Stimulated activated CD8-positive, alpha-beta memory T cell treated with anti-CD3 and anti-CD28 coated beads, Interleukin-7, amount 100 ng/mL, for 4 hours (primary cell): ENCODE measurements at places on chromosomes 16 and 17.

DNA sequence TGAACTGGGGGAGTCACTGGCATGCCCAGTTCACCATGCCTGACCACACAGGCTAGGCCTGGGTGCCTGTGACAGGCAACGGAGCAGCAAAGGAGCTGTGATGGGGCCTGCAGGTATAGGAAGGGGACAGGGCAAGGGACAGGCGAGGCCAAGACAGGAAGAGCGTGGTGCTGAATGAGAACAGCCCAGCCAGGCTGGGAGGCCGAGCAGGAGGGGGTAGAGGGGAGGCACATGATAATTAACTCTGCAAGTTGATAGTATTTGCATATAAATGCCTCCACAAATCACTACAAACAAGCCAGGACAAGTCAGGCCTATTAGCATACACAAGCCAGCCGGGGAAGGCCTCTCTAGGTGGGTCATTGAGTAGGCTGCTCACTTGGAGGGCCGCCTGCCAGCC, 7.8 kb downstream of the ZFHX3 start:
- DNase-seq: no peak

DNA sequence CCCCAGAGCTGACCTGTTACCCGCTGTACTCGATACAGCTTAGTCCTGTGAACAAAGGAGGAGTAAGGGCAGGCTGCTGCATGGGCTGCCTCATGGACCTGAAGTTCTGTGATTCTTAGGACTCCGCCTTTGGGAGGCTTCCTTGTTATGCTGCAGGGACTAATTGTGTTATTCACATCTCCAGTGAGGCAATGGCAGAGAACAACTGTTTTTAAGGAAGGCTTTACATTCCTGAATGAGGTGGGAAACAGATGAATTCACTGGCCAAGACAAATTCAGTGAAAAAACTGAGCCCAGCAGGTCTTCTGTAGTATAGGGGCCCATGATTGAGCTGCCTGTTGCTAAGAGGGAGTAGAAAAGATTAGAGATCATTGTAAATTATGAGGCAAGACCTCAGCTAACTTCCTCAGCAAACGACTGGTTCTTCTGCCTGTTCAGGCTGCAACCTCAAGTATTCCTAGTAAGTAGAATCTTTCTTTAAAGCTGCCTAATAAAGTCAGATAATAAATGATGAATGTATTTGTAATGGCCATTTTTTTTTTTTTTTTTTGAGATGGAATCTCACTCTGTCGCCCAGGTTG, 26.3 kb downstream of the ADORA2B start:
- no peak for DNase-seq

GRCh38 chr16:70767377-70768202, 33.4 kb downstream of the VAC14 start:
- DNase-seq: no peak

GRCh38 chr17:7652388-7653356, 1.9 kb downstream of the ATP1B2 start:
- no peak for DNase-seq

GRCh38 chr16:23124315-23124714, 24.9 kb downstream of the USP31 start:
- no peak for DNase-seq

DNA sequence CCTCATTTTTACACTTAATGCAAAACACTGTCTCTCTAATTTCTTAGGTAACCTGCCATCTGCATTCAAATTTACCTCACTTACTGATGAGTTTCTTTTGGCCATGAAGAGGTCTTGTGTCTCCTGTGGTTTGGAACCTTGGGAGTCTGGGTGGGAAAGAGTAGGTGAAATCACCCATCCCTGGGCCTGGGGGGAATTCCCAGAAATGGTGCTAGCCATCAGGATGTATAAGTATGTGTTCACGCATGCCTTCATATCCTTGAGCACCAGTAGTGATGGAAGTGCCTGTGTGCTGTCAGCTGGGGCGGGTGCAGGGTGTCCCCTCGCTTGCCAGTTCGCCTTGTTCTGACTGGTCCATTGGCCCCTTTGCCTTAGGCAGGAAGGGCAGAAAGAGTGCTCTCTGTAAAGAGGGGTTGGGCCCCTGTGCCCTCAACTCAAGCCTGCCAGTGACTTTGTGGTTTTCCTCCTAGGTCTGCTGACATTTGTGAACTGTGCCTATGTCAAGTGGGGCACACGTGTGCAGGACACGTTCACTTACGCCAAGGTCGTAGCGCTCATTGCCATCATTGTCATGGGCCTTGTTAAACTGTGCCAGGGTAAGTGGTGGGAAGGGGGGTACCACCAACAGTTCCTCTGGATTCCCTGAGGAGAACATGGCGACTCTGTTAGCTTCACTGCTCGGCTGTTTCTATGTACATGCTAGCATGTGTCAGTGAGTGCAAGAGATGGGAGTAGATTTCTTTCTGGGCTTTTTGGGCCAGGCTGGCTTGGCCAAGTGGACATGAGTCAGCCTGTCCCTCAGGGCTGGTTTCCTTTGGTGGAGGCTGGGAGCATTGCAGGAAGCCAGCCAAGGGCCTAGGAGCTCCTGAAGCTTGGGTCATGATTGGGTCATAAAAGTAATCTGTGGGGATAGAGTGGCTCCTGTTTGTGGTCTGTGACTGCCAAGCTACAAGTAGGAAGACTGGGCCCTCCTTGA, 23.2 kb downstream of the SLC7A6OS start:
- DNase-seq: no peak

DNA sequence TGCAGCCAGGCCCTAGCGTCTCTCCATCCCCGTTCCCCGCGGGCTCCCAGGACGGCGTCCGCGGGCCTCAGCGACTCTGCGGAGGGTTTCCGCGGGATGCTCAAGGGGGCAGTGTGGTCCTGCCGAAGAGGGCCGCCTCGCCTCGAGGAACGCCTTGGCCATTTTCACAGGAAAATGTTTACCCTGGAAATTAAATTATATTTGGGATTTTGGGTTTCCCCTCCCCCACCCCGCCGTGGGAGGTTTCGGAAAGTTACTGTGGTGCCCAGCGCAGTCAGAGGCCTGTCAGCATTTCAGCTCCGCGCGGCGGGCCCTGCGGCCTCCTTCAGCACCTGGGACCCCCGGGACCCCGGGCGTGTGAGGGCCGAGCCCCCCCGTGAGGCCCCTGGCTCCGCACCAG, 94.5 kb downstream of the PCTP start:
- DNase-seq: no peak

- DNase-seq: peak; percentile 31
These were observed 18.3 kb upstream of the WFIKKN2 start for GRCh38 chr17:50816771-50817751.

- DNase-seq: no peak
These were observed 94.6 kb downstream of the BANP start for GRCh38 chr16:88045820-88046303.

DNA sequence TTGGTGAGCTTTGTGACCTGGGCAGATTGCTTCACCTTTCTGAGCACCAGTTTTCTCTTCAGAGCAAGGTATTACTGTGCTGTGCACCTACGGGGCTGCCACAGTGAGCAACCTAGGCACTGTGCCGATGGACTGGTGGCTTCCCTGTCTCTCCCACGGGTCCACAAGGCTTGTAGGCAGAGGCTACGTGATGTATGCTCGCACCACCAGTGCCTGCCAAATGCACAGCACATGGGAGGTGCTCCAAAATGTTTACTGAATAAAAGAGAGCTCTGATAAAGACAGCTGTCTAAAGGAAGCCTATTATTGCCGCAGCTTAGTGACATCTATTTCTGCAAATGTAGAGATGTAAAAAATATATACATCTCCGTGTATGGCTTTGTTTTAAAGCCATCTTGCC, 139.2 kb downstream of the CDK5R1 start:
- DNase-seq: no peak

DNA sequence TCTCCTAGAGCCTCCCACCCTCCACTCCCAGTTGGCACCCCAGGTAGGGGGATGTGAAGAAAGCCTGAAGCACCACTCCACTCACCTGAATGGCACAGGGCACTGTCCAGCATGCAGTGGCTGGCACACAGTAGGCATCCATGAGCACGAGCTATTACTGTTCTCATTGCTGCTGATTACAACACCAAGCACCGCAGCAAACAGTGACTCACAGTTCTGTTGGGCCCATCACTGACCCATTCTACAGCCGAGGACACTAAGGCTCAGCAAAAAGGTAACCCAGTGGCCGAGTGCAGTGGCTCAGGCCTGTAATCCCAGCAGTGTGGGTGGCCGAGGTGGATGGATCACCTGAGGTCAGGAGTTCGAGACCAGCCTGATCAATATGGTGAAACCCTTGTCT, 2.7 kb downstream of the ZSCAN10 start:
- no peak for DNase-seq

- DNase-seq: no peak
These were observed 308.3 kb downstream of the SOX9 start for GRCh38 chr17:72429066-72429638.

DNA sequence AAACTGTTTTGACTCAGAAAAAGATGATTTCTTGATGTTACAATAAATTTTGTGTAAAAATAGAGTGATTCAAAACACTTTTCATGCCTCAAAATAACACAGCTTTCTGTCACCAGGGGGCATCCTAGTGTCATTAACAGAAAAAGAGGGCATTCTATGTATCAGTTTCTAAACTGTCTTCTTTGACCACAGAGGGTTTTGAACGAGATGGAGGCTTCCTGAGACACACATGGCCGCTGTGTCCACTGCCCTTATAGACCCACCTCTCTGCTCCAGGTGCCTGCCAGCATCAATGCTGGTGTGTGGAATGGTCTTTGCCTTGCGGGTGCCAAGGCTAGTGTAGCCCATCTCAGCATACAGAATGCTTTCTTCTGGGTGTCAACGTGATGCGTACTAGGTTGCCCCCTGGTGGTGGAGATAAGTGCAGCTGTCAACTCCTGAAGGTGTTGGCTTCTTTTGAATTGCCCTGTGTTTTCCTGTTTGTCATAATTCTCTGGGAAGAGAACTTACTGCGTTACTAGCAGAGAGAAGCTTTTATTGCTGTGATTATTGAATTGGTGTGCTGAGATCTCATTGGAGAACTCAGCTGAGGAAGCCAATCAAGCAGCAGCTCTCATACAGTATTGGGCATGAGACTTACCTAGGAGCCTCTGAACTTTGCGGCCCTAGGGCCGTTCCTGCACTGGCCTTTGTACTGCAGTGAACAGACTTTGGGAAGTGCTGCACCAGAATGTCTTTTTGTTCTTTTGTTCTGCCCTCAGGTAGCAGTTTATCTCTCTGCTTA, 38.6 kb downstream of the USP10 start:
- peak; percentile 59 for DNase-seq
